ENCODE measurements at places on chromosomes 11 and 22. TPM values are rescaled to one million over a fixed set of nuclear protein-coding genes. Genes with fewer than 3 reads are reported as not detected.

Gene DBX1
- not detected for total RNA-seq

Gene SLC6A5
- total RNA-seq, result not detected

Gene SSTR3
- not detected for total RNA-seq

Gene BSCL2
- total RNA-seq, result 53.5 TPM

All from fibroblast of villous mesenchyme (primary cell).